ENCODE measurements at places on chromosomes 6 and 20.

GRCh38 chr6:34981951-34982350 is 92.9 kb downstream of the ANKS1A start:
- no peak for DNase-seq

- DNase-seq: no peak
Measured at GRCh38 chr6:87807475-87807874, 105.4 kb upstream of the AKIRIN2 start.

GRCh38 chr6:22007469-22007868 is 289.4 kb downstream of the PRL start:
- no peak for DNase-seq

DNA sequence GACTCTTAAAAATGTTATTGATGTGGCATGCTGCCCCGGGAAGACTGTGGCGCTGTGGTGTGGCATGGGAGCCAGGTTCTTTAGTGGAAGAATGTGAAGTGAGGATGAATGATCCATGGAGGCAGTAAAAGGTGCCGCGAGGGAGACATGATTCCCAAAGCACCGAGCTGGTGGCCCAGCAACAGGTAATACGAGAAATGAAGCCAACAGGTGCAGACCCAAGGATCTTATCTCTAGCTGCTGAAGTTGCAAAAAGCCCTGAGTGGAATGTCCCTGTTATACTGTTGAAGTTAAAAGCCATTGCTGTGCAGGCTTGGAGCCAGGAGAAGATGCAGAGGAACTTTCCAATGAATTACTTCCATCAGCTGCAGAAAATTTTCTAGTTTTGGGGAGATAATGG is 53.5 kb downstream of the OR2B6 start:
- DNase-seq: no peak

DNA sequence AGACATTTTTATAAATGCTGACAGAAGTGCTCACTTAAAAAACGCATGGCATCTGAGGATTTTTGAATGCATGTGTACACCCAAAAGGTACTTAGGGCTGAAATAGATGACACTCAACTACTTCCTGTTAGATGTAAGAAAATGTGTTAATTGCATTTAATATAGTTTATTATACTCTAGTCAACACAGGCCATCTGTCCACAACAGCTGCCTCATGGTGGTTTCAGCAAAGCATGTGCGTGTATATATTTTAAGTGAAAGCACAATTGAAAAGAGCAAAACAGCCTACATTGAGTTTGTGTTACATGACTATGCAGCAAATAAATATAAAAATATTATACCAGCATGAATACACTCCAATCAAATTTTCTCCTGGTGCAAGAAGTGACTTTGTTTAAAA is 1233.0 kb upstream of the EYS start:
- DNase-seq: no peak

GRCh38 chr6:113127786-113128419 is 729.2 kb upstream of the MARCKS start:
- DNase-seq: no peak

DNA sequence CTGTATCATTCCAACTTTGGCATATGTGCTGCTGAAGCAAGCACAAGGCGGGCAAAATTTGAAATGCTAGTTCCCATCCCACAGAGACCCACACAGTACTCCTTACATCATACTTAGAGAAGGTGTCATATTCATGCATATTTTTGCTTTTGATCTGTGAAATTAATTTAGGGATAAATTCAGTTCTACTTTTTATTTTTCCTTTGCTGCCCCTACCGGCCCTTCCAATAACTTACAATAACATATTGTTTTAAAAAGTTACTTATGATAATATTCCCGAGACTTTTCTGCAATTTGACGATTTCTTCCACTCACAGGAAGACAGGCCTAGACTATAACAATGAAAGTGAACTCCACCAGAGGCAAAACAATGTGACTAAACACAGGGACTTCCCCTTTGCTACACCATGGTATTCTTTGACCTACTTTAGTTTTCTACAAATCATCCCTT is 35.0 kb downstream of the SESN1 start:
- no peak for DNase-seq

- peak; percentile 18 for DNase-seq
Measured at GRCh38 chr6:15682965-15683822, 20.4 kb upstream of the DTNBP1 start.

DNA sequence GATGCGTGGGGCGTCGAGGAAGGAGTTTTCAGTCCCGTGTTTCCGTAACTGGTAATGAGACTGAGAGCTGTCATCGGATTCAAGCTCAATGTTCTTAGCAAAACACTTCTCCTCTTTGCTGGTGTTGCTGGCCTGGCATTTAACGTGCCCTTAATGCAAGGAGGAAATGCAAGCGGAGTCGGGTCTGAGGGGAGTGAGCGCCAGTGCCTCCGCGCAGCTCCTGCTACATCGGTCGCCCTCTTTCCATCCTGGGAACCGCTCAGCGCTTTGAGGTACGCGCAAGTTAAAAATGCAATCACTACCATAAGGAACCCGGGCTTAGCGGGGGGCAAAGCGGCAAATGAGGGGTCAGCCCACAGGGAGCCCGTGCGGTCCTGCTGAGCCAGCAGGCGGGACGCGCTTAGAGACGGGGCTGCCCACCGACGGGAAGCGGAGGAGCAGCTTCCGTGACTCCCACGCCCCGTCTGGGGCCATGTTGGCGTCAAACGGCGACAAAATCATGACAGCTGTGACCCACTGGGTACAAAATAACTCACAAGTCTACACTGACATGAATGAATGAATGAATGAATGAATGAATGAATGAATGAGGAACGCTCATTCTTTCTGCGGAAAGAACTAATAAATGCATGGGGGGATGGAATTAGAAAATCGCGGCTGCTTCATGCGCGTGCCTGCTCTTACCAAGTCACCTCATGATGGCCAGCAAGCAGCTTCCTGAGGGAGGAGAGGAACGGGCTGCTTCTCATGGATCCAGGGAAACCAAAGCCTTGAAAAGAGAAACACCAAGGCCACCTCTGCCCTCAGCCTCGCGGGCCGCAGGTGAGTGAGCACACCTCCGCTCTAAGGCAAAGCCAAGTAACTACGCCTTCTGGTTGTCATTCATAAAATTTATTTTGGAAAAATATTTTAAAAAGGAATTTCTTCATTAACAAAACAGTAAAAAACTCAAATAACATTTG is 9.3 kb downstream of the DLL1 start:
- no peak for DNase-seq

DNA sequence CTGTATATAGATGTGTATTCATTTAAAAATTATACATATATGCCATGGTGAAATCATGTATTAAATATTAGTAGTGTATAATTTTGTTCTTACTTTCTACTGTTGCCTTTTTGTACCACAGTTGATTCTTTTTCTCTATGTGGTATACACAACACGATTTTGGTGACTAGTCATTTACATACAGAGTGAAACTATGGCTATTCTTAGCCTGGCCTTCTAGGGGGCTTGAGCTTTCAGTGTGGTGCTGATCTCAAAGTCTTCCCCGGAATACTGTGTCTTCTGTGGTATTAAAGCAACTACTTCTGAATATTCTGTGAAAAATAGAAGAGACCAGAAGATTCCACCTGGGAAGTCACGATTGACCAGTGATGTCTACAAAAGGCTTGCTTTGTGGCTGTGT is 301.9 kb downstream of the UTRN start:
- no peak for DNase-seq

- DNase-seq: no peak
Measured at GRCh38 chr6:73867411-73867810, 171.4 kb downstream of the CD109 start.

DNA sequence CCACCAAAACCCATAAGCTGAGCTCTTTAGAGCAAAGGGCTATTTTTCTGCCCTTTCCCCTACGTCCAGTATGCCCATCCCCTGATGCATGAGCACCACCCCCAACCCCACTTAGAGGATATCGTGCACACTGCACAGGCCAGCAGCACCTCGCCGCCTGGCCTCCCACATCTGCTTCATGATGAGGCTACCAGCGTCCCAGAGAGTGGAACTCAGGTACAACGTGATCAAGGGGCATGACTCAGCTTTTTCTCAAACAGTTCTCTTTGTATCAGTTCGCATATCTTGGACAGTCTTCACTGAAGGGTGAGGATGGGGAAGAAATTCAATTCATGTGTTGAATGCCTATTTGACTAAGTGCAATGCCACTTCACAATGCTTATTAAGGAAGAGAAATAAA is 81.9 kb upstream of the QKI start:
- DNase-seq: no peak

Data from HepG2 (cell line).